ENCODE measurements at places on chromosomes 3 and 15.

- no peak for DNase-seq
Observed at GRCh38 chr15:69926721-69927120, 171.0 kb downstream of the TLE3 start.

DNA sequence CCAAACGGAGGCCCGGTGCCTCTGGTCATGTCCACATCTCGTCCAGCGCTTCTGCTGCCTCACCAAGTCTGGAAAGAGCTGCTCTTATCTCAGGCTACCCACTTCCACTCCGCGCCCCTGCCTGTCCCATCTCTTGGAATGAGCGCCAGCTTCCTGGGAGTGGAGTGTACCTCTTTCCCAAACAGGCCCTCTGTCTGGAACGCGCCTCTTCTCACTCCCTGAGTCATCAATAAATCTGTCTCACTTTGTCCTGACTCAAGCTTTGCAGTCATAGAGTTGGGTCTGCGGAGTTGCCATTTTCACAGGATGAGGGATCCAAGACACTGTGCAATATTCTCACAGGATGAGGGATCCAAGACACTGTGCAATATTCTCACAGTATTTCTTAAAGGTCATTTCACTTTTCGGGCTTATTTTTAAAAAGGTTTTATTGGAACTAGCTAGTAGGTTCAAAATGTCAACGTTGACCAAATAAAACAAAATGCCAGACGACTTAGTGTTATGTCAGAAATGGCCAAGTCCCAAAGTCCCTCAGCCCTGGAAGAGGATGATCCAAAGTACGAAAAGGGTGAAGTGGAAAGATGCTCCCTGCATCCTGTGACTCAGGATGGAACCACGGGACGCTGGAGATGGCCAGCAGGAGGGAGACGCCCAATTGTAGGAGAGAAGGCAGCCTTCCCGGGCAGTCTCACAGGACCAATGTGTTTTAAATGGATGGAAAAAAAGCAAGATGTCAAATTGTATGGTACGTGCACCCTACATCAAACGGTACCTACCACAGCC lies 81.1 kb downstream of the CHSY1 start:
- no peak for DNase-seq

DNA sequence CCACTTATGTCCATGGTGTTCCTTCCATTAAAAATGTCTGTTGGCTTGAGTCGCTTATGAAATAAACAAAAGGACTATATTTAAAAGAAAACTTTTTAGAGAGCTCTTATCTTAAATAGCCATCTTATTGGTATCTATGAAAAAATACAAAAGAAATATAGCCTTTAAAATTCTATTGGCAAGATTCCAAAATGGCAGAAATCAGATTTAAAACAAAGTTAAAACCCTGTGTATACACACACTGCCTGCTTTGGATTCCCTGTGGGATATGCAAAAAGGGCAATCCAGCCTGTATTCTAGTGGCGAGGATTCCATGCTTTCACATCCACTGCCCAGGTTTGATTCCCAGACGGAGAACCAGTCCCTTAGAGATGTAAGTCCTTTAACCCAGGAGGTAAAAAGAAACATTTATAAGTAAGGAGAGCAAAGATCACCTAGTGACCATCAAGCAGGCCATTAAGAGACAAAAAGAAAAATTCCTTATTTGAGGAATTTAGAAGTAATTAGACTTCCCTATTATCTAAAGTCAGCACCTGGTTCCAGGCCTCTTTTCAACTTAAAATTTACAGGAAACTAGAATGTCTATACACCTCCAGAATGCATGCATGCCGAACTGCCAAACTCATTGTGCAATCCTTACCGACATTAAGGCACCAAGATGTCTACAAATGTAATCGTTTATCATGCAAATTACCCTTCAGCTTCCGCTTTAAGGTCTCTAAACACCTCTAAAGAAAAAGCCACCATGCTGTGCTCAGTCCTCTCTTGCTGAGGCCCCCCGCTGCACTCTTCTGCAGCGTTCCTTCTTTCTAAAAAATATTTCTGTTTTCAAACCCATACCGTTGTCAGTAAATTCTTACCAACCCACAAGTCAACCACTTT lies 69.6 kb upstream of the STRIT1 start:
- no peak for DNase-seq

GRCh38 chr15:59335207-59335786 lies 37.4 kb downstream of the MYO1E start:
- DNase-seq, result no peak

DNA sequence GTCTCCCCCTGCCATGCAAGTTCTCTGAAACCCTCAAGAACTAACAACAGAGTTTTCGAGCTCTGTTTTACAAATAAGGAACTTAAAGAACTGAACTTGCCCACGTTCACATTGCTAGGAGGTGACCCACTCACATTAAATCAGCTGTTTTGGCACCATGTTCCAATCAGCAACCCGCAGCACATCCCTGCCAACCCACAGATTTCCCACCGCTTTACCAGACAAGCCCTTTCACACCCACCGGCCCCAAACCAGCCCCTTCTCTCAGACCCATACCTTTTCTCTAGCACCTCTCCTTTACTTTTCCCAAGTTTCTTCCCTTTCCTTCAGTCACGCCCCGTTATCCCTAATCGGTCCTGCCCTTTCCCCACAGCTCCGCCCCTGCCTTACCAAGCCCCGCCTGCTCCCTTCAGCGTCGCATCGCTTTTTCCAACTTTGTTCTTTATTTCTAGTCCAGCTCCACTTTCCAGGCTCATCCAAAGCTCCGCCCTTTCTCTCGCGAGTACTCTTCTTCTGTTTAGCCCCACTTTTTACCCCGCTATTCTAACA lies 804 bp upstream of the BRPF1 start:
- no peak for DNase-seq

GRCh38 chr3:195889870-195890295 lies 18.5 kb downstream of the TNK2 start:
- no peak for DNase-seq

Measured in activated T-cell treated with anti-CD3 and anti-CD28 coated beads for 24 hours (primary cell).